ENCODE measurements at places on chromosomes 6 and 20.
A peak's percentile ranks its signal among the peaks of the same experiment; 100 is the strongest.

- DNase-seq = no peak
These were observed 47.7 kb downstream of the BANF2 start for GRCh38 chr20:17747431-17747846.

DNA sequence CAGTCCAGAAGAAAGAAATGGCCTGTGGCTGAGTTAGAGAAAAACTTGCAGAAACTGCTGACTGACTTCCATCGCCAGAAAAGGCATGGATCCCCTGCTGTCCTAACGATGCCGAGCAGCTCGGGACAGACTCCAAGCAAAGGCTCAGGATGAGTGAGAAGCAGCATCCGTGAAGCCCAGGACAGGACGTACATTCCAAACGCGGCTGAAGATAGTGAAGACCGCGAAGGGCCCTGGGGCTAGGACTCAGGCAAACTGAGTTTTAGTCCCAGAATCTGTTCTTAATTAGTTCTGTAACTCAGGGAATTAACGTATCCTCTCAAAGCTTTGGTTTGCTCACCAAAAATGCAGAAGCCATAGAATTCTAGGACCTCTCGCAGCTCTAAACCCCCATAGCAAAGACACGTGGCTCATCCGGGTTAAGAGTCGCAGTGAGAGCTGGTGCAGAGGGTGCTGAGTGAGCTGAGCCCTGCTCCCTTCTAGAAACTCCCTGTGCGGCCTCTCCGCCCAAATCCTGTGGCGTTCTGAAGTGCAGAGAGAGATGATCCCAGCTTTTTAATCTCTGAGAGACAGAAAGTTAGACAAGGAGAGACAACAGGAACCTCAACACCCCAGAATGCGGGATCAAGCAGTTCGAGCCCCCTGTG lies 132.9 kb upstream of the THBS2 start:
- no peak for DNase-seq

- no peak for DNase-seq
These were observed 18.6 kb downstream of the COL11A2 start for GRCh38 chr6:33173535-33174180.

GRCh38 chr6:40996591-40997233 lies 42.3 kb downstream of the UNC5CL start:
- DNase-seq = no peak

GRCh38 chr20:50337521-50338466 lies 147.2 kb downstream of the CEBPB start:
- DNase-seq = no peak

- no peak for DNase-seq
These were observed 608.4 kb downstream of the EPHA7 start for GRCh38 chr6:92810913-92811312.

- no peak for DNase-seq
These were observed 506.4 kb upstream of the SOX4 start for GRCh38 chr6:21087188-21087587.

- no peak for DNase-seq
These were observed 28.8 kb upstream of the ZBTB24 start for GRCh38 chr6:109511832-109512231.

GRCh38 chr20:63377951-63378381 lies 16.8 kb upstream of the CHRNA4 start:
- no peak for DNase-seq

DNA sequence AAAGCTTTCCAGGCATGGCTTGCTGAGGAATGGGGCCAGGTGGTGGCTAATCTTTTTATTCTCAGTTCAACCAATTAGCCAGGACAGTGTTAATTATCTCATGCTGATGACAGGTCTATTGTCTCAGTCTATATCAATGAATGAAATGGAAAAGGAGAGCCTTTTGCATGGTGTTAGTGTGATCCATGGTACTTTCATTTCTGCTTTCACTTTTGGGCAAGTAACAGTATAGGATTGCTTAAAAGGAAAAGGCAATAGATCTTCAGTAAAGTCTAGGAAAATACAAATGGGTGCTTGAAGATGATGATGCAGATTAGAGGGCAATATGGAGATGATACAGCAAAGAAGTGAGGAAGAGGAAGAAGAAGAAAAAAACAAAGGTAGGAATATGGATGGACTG lies 430.3 kb downstream of the TFAP2A start:
- no peak for DNase-seq

GRCh38 chr20:45301824-45302271 lies 4.8 kb upstream of the RBPJL start:
- no peak for DNase-seq

DNA sequence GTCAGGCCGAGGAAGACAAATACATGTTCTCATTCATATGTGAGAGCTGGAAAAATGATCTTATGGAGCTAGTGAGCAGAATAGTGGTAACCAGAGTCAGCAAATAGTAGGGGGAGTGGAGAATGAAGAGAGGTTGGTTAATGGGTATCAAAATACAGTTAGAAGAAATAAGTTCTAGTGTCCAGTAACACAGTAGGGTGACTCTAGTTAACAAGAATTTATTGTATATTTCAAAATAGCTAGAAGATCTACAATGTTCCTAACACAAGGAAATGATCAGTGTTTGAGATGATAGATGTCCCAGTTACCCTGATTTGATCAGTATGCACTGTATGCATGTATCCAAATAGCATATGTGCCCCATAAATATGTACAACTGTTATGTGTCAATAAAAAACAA lies 128.4 kb downstream of the BCKDHB start:
- no peak for DNase-seq

DNA sequence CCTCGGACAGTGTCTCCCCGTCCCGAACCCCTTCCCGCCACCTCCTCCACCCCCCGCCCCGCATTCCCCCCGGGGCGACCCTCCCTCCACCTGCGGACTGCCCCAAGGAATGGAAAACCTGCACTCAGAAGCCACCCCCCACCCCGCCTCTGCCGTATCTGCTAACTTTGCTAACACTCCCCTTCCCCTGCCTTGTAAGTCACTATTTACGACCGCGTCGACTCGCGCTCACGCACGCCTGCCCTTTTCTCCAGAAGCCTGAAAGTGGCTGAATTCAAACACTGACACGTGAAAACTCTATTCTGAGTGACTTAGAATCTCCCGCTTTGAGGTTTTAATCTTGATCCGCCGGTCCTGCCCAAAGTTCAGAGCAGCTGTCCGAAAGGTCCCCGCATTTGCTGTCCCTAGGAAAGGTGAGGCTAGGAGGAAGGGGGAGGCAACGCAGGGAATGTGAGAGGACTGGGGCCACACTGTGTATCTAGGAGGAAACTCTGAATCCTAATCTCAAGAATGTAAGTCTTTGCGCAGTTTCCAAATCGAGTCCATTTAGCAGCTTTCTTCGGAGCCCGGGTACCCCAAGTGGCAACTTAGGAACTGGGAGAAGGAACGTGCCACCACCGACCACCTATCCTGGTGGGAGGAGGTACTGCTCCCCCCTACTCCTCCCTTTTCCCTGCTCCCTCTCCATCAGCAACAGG lies 9.3 kb upstream of the POU3F2 start:
- DNase-seq = peak; percentile 35

- DNase-seq = no peak
These were observed 3.4 kb downstream of the TXNDC5 start for GRCh38 chr6:7907159-7907558.

GRCh38 chr20:24235296-24236175 lies 233.9 kb upstream of the SYNDIG1 start:
- DNase-seq = no peak

DNA sequence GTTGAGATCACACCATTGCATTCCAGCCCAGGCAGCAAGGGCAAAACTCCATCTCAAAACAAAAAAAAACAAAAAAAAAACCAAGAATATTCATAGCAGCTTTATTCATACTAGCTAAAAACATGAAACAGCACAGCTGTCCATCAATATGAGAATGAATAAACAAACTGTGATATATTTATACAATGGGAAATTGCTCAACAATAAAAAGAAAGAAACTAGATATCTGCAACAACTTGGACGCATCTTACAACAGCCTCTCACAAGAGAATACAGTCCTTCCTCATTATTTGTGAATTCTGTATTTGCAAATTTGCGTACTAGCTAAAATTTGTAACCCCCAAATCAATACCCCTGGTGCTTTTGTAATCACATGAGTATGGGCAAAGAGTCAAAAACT lies 28.2 kb upstream of the SPAG4 start:
- no peak for DNase-seq

GRCh38 chr6:142884214-142885035 lies 60.6 kb downstream of the HIVEP2 start:
- DNase-seq = no peak

DNA sequence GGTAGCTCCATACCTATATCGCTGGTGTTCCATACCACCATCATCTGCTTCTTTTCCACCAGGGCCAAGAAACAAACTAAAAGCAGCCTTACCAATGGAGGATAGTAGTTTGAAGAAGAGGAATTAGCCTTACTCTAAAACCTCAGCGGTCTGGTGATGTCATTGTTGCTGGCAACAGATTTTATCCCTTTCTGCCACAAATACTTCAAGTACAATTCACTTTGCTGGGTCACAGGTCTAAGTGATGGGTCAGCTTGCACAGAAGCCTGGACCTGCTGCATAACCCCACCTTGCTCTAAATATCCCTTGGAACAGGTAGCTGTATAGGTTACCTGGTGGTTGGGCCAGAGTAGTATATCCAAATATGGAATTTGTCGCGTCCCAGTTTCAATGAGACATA lies 53.2 kb upstream of the THEMIS start:
- no peak for DNase-seq

DNA sequence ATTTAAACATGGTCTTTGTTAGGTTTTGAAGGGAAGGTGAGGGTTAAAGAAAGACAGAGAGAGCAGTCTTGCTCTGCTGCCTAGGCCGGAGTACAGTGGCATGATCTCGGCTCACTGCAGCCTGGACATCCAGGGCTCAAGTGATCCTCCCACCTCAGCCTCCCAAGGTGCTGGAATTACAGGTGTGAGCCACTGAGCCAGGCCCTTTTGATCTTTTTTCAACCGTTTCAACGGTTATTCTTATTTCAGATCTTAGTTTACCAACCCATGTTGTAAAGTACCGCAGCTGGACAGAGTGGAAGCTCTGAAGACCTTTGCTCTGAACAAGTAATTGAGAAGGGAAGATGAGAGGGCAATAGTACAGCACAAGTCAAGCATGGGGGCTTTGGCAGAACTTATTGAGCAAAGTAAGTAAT lies 1.2 kb upstream of the SRPK1 start:
- DNase-seq = no peak

DNA sequence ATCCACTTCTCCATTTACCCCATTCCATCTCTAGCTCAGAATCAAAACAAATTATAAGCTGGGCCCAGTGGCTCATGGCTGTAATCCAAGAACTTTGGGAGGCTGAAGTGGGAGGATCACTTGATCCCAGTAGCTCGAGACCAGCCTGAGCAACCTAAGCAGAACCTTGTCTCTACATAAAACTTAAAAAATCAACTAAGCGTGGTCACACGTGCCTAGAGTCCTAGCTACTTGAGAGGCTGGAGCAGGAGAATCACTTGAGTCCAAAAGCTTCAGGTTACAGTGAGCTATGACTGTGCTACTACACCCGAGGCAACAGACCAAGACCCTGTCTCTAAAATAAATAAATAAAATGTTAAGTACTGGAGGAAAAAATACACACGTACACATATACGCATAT lies 74.7 kb upstream of the RUNX2 start:
- DNase-seq = no peak

DNA sequence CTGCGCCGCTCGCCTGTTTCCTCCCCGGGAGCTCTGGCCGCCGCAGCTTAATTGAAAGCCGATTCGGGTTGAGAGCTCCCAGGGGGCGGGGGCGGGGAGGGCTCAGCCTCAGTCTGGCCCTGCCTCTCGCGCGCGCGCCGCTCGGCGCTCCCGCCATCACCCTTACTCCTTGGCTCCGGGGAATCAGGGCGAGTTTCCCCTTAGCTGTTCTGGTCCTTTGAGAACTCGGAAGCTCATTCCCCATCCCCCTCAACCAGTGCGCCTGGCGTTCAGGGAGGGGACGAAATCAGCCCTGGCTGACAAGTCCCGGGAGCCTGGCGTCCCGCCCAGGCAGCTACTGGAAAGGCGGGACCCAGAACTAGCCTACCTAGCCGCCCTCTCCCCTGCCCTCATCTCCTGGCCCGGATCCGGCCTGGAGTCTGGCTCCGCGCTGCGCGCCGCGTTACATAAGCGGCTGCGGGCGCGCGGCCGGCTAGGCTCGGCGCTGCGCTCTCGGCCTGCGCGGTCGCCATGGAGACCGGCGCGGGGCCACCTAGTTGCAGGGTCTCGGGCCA lies 2.8 kb downstream of the SLC12A5 start:
- DNase-seq = peak; percentile 62

DNA sequence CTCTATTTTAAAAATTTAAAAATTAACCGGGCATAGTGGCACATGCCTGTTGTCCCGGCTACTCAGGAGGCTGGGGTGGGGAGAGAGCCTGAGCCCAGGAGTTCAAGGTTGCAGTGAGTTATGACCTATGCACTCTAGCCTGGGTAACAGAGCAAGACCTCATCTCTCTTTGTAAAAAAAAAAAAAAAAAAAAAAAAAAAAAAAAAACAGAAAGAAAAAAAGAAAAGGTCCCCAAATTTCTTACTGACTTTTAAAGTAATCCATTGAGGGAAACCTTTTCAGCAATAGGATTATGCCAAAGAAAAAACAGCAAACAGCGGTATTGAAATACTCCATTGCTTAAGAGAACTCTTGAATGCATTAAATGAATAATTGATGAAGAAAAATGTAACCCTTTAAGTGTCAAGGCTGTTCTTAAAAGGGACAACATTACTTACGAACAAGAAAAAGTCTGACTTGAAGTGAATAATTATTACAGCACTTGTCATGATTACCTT lies 6.0 kb upstream of the DNAAF9 start:
- DNase-seq = no peak

DNA sequence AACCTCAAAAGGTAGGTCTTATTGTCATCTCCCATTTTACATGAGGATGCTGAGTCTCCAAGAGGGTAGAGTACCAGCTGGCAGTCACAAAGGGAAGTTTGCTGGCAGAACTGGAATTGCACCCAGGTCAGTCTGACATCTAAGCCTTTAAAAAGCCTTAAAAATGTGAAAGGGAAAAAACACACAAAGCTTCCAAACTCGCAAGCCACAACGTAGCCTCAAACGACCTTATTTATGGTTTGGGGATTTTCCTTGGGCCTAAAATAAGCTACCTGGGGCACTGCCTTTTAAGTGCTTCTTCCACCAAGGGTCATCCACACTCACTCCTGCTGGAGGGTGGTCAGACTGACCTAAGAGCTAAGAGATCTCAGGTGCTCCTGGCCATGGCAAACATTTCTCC lies 2.1 kb downstream of the MBOAT1 start:
- DNase-seq = no peak

- no peak for DNase-seq
These were observed 285.4 kb downstream of the THBS2 start for GRCh38 chr6:168968228-168968627.

- no peak for DNase-seq
These were observed 26.5 kb upstream of the INSM1 start for GRCh38 chr20:20341371-20341770.

GRCh38 chr20:61434341-61434781 lies 182.3 kb downstream of the CDH4 start:
- DNase-seq = no peak

- peak; percentile 48 for DNase-seq
These were observed 39.3 kb downstream of the PHACTR3 start for GRCh38 chr20:59643615-59644061.

DNA sequence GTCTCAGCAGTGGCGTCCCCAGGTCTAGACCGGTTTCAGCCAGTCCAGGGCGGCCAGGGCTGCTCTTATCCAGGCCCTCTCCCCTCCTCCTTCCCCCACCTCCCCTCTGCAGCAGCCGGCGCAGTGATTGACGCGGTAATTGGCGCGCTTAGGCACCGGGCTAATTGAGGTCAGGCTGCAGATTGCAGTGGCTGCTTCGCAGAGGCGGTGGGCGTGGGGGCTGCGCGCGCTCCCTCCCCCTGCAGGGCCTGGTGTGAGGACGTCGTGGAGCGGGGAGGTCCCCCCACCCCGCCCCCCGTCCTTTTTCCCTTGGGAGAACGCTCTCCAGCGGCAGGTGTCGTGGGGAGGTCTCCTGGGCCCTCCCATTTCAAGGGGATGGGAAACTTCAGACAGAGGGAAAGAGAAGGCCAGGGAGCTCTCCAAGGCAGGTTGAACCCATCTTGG lies 70.4 kb upstream of the BLCAP start:
- no peak for DNase-seq

Data from hypothalamus (tissue), 51 donors.